Stimulated activated CD8-positive, alpha-beta memory T cell treated with anti-CD3 and anti-CD28 coated beads, Interleukin-2, amount 100 ng/mL, for 1 hour (primary cell): ENCODE measurements at places on chromosomes 4 and X.

DNA sequence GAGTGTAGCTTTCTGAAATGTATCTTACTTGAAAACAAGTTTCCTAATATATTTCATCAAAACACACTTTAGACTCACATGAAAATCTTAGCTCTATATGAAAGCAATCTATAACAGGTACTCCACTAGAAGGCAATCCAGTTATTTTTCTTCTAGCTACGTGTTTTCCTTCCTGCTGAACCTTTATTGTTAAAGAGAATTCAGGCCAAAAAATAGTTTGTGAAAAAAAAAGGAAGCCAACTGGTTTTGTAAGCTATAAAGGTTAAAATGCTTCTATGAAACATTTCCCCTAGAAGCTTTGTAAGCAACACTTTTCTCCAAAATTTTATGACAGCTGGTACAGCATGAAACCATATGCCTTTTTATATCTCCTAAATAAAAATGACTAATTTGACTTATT is 304.7 kb upstream of the DIAPH2 start:
- DNase-seq: no peak

DNA sequence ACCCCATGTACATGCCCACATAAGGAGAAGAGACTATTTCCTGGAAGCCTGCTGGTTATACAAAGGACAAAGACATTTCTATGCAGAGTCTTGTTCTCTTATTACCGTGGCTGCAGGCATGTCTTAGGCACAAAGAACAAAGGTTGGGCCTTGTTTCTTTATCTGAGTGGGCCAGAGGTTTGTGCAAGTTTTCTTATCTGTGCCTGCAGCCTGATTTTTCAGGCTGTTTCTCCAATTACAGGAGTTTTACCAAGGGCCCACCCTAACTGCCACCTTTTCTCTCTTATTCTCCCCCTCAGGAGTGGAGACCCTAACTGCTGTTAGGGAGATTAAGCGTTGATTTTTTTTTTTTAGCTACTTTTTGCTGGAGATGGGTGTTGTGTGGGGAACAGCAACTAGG is 3.5 kb downstream of the TENT5D start:
- no peak for DNase-seq

DNA sequence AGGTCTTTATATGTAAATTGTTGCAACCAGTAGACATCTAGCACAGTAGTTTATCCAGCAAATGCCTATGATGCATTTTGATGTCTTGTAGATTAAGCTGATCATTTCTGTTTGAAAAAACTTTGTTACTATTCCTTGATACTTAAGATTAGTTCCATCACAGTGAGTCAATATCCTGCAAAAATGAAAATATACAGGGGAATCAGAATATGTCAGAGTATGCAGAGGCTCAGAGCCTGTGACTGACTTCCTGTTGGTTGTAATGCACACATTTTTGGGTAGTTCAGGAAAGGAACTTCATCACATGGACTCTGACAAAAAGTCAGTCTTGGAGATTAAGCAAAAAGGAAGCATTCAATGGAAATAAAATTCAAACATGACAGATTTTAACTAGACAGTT is 815.5 kb downstream of the FAT4 start:
- DNase-seq: no peak

GRCh38 chr4:176193126-176193525 is 2.3 kb downstream of the SPATA4 start:
- no peak for DNase-seq

DNA sequence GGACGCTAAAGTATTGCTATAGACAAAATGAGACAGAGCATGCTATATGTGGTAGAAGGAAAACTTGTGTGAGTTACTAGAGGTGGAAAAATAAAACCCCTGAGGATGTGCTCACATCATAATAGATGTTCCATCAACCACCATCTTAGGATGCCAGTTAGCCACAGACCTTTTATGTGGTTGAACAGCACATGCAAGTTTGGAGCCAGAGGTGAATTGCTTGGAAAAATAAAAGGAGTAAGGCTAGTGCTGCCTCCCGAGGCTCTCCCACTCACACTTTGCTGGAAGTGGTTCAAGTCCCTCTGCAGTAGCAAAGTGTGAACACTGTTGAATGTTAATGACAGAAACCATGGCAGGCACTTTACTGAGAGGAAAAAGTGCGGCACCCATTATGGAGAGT is 39.4 kb upstream of the PPARGC1A start:
- DNase-seq: no peak

- no peak for DNase-seq
Observed at GRCh38 chr4:56611501-56611900, 69.6 kb downstream of the HOPX start.

GRCh38 chrX:24946369-24946768 is 69.4 kb downstream of the ARX start:
- no peak for DNase-seq

DNA sequence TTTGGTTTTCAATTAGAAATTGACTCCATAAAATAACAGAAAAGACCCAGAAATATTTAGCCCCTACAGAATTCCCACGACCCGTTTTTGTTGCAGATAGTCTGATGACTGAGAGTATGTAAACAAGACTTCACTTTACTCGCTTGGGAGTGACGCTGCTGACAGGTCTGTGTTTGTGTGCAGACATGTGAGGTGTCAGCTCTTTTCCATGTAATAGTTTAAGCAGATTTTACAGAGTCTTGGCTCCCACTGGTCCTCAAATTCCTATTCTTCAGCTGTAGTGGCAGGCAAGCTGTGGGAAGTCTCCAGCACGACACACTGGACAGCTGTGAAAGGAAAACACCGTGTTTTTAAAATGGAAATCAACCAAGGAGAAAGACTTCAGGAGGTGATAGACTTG is 455.7 kb downstream of the GABRG1 start:
- DNase-seq: no peak

- no peak for DNase-seq
Observed at GRCh38 chr4:110310795-110311194, 112.4 kb upstream of the ELOVL6 start.

- no peak for DNase-seq
Observed at GRCh38 chr4:149784018-149784417, 31.6 kb downstream of the IQCM start.

- DNase-seq: no peak
Observed at GRCh38 chr4:153064571-153064970, 128.4 kb downstream of the FHDC1 start.

DNA sequence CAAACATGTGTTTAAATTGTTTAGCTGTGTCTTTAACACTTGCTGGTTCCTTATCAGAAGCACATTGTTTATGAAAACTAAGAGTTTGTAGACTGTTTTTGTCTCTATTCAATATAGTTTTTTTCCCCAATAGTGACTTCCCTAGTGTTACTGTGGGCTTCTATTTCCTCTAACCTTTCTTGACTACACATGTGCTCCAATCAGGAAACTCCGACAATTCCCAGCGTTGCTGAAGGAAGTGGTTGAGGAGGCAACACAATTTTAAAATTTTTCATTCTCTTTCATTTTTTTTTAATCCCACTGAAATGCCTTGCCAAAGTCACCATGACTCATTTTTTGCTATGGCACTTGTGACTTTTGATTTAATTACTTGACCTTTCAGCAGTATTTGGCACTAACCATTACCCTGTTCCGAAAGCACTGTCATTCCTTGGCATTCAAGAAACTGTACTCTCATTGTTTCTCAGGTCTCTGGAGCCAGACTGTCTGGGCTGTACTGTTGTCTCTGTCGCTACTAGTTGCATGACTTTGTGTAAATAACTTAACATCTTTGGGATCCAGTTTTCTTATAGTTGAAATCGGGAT is 67.6 kb upstream of the FREM3 start:
- no peak for DNase-seq

GRCh38 chrX:123570011-123570590 is 162.8 kb downstream of the THOC2 start:
- DNase-seq: no peak

- DNase-seq: no peak
Observed at GRCh38 chr4:183659872-183660242, 764 bp downstream of the TRAPPC11 start.

GRCh38 chrX:127404161-127404560 is 584.6 kb downstream of the PRR32 start:
- no peak for DNase-seq

DNA sequence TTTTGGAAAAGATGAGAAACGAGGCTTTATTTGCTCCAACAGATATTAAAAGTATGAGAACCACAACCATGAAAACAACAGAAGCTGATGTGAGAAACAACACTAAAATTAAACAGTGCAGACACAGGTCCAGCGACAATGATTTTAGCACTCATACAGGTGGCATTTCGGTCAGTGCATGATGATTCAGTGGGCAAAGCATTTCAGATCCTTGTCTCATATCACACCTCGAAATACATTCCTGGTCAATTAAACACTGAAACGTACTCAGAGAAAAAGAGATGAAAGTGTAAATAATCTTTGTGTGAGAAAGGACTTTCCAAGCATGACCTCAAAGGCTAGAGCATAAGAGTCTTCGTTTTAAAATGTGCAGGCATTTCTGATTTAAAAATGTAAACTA is 85.2 kb downstream of the ACOX3 start:
- DNase-seq: no peak

GRCh38 chr4:1570291-1571164 is 113.6 kb downstream of the FAM53A start:
- DNase-seq: no peak

GRCh38 chrX:15177316-15177715 is 92.6 kb downstream of the ASB9 start:
- no peak for DNase-seq

DNA sequence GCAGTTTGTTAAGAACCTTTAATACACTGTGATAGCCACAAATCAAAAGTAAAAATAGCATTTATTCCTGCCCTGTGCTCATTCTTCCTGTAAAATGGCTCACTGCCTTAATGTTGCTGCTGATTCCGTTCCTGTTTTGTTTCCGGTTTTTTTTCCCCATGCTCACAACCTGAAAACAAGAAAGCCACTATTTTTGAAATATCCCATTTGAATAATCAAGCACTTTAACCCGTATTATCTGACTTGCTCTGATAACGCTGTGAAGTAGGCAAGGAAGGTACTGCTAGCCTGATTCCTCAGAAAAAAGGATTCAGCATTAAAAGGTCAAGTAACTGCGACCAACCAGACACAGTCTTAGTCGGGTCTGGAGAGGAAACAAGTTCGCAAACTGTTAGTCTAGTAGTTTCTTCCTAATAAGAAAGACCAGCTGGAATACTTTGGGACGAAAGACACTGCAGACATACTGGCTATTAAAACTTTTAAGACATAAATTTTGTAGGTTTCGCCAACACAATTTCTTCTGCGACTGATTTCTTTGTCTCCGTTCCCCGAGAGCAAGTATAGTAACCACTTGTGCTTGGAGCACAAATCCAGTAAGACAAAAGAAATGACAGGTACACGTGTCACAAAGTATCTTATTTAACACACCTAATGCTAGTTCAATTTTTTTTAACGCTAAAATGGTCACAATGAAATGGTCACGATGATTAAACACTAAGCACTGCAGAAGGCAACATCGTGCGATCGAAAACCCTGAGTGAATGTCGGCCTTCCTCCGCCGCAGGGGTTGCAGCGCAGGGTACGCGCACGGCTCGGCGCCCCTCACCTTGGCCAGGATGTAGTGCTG is 802 bp downstream of the COX18 start:
- no peak for DNase-seq

GRCh38 chr4:17272154-17272553 is 239.7 kb downstream of the QDPR start:
- no peak for DNase-seq

DNA sequence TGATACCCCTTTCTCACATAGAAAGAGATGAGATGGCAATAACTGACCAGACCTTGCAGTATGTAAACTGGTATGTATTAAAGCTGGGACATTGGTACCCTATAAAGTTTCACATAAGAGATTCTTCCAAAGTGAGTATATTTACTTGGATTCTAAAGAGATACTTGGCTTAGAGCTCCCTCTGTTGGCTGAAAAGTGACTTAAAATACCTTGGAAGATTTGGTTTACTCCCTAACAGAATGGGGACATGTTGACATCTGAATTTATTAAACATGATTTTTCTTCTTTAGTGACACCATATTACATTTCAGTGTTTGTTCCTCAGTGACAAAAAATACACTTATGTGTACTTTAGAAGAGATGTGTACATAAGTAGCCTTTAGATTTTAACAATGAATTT is 47.9 kb upstream of the RGN start:
- no peak for DNase-seq
